ENCODE measurements at places on chromosomes 12 and 14.

- peak; percentile 72 for DNase-seq
These were observed 790 bp downstream of the DYNC1H1 start for GRCh38 chr14:101965181-101965544.

GRCh38 chr14:94011795-94012194, 14.3 kb upstream of the OTUB2 start:
- DNase-seq, result no peak

DNA sequence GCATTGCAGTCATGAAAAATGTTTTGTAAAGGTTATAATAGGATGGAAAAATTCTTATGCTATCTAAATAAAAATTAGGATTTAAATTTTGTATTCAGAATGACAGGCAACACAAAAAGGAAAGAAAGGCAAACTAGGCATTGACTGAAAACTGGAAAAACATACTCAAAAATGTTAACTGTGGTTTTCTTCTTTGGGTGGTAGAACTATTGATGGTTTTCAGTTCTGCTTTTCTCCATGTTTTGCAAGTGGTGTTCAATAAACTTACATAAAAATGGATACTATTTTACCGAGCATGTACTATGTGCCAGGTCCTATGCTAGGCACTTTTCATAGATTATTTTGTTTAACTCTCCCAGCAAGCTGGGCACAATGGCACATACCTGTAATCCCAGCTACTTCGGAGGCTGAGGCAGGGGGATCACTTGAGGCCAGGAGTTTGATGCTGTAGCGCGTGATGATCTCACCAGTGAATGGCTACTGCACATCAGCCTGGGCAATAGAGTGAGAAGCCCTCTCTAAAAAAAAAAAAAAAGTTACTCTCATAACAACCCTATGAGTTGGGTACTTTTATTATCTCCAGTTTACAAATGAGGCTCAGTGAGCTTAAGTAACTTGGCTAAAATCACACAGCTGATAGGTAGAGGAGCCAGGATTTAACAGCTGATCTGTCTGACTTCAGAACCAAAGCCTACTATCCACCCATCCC, 26.3 kb upstream of the TCP11L2 start:
- no peak for DNase-seq

DNA sequence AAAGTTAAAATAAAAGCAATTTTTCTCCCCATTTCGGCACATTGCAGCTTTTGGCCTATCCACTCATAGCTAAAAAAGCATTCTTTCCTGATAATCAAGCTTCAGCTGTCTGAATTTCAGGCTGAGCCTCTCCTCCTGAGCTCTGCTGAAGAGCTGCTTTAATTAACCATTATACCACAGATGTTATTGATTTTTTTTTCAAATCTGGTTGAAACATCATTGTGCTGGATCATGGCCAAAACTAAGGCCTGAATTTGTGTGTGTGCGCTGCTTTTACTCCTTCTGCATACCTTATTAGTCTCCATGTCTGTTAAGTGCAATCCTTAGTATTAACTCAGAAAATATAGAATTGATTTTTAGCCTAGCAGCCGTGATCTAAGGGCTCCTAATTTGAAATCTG, 52.3 kb downstream of the MBIP start:
- no peak for DNase-seq

- DNase-seq, result peak; percentile 48
These were observed 47.2 kb downstream of the PTPRB start for GRCh38 chr12:70590051-70590450.

GRCh38 chr12:113471619-113472171, at the start of gene LHX5:
TSS of gene LHX5 (minus strand) at chr12:113471871. CDS start at chr12:113471498, 373 bp downstream.
- DNase-seq, result no peak

DNA sequence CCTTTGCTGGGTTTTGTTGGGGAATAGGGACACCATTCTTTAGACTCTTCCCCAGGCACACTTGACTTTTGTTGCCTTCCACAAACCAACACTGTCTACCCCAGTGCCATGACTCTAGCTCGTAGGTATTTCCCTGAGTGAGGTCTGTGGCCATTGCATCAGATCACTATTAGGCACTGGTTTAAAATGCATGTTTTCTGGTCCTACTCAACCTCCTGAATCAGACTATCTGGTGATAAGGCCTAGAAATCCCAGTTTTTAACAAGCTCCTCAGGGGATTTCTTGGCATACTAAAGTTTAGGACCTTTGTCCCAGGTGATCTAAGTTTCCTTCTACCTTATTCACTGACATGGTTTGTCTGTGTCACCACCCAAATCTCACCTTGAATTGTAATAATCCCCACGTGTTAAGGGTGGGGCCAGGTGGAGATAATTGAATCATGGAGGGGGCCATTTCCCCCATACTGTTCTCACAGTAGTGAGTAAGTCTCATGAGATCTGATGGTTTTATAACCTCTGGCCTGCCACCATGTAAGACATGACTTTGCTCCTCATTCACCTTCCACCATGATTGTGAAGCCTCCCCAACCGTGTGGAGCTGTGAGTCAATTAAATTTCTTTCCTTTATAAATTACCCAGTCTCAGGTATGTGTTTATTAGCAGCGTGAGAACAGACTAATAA, 87.8 kb upstream of the PSMC1 start:
- no peak for DNase-seq

DNA sequence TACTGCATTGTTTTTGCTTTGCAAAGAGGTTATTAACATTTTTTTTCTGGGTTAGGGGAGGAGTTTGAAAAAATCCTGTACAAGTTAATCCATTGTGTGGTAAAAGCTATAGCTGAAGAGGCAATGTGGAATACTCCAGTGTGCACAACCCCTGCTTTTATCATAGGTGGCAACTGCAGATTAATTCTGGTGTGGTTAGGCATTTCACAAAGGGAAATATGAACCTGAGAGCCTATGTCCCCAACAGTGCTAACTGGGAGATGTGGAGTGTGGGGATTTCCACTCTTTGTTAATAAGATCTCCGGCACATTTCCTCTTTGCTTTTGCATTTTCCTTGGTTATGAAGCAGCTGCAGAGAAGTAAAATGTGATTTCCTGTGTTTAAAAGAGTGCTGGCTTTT, 33.6 kb downstream of the PRORP start:
- no peak for DNase-seq

- DNase-seq, result no peak
These were observed 1.4 kb downstream of the SNRPF start for GRCh38 chr12:95859947-95860850.

GRCh38 chr12:76275511-76276093, 72.6 kb downstream of the BBS10 start:
- DNase-seq, result no peak

GRCh38 chr12:76084863-76085519, 506 bp upstream of the NAP1L1 start:
- DNase-seq, result peak; percentile 75

DNA sequence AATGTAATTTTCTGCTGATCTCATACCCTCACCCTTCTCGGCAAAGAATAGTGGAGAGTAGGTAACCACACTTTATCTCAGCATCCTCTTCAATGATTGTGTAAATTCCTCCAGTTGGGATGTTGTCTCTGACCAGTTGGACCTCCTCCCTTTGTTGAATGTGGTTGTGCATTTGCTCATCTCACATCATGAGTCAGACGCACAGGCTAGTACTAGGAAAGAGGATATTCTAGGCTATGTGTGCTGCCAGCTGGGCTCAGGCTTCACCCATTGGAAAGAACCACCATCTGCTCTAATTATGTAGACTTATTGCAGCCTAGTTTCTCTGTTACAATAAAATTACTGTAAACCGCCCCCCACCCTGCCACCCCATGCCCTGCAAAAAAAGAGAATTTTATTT, 90.3 kb downstream of the LMO3 start:
- DNase-seq, result no peak

GRCh38 chr14:20683125-20683890, 1.1 kb upstream of the RNASE4 start:
- peak; percentile 87 for DNase-seq

GRCh38 chr12:89051065-89051677, 301.1 kb downstream of the DUSP6 start:
- peak; percentile 58 for DNase-seq

DNA sequence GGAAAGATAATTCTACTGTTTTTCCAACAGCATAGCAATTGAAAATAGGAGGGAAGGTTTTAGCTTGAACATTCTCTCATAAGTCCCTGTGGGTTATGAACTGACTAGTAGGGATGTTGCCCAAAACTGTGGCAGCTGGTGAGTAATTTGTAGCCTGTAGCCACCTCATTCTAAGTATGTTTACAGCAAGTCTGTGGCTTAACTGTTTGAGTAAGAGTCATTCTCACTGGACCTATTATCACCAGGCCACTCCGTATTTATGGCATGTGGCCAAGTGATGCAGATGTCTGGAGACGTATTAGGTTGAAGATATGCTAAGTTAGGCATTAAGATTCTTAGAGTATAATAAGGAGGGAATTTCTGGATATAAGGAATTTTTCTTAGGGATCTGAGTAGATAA, 458.3 kb downstream of the ETNK1 start:
- no peak for DNase-seq

- DNase-seq, result no peak
These were observed 72.7 kb downstream of the MYRFL start for GRCh38 chr12:69897744-69898143.

GRCh38 chr12:81942594-81942993, 183.4 kb upstream of the PPFIA2 start:
- DNase-seq, result no peak

GRCh38 chr12:93808169-93808899, 131.2 kb downstream of the CRADD start:
- DNase-seq, result no peak

DNA sequence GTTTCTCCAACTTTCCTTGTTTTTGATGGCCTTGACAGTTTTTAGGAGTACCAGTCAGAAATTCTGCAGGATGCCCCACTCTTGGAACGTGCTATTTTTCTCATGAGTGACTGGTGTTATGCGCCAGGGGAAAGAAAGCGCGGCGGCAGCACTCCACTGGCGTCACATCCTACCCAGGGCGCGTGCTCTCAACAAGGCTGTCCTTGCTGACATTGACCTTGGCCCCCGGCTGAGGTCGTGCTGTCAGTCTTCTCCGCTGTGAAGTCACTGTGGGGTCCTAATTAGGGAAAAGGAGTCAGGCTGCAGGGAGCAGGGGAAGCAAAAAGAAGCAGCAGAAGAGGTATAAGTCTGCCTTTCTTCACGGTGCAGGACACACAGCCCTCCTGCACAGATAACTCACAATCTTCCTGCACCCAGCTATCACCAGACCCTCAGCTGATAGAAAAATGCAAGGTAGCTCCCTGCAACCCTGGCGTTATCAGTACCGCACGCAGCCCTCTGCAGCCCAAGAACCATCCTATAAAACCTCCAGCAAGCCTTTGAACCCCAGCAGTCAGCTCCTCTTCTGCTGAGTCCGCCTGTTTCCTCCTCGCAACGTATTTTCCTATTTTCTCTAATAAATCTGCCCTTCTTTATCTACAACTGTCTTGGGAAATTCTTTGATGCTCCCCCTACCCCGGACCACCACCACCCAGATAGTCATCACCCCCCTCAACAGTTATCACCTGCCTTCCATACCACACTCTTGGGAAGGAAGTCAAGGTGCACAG, 48.0 kb upstream of the C14orf180 start:
- DNase-seq, result no peak

- DNase-seq, result no peak
These were observed 46.2 kb downstream of the SLC38A1 start for GRCh38 chr12:46222636-46223035.

- no peak for DNase-seq
These were observed 39.9 kb downstream of the BCL11B start for GRCh38 chr14:99231850-99232713.

DNA sequence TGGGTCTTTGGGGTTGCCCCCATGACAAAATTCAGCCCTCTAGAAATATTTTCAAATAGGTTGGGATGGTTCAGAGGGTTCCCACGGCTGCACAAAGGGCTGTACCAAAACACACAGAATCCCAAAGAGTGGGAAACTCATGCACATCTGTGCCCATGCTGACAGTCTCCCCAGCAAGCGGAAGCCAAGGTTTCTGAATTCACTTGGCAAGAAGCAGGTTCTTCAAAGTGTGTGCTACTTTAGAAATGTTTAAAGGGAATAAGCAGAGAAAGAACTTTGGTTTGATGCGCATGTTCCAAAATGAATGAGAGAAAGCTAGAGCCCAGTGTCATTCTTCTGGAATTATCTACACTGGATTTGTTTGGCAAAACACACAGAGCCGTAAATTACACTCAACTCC, 46.7 kb downstream of the FOXN3 start:
- DNase-seq, result no peak

- DNase-seq, result no peak
These were observed 39.6 kb downstream of the CACNA1C start for GRCh38 chr12:2092354-2092753.

DNA sequence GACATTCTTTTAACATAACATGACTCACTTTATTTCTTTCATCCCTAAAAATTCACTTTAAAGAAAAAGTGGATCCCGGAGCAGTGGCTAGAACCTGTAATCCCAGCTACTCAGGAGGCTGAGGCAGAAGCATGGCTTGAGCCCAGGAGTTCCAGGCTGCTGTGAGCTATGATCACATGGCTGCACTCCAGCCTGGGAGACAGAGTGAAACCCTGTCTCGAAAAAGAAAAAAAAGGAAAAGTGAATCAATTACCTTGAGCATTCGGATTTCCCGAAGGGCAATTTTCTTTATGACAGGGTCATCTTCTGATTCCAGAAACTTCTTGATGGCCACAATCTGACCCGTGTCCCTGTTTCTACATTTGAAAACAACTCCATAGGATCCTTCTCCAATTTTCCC, 1.2 kb downstream of the CDKL1 start:
- DNase-seq, result no peak

GRCh38 chr12:82705774-82706173, 19.1 kb downstream of the TMTC2 start:
- DNase-seq, result no peak

DNA sequence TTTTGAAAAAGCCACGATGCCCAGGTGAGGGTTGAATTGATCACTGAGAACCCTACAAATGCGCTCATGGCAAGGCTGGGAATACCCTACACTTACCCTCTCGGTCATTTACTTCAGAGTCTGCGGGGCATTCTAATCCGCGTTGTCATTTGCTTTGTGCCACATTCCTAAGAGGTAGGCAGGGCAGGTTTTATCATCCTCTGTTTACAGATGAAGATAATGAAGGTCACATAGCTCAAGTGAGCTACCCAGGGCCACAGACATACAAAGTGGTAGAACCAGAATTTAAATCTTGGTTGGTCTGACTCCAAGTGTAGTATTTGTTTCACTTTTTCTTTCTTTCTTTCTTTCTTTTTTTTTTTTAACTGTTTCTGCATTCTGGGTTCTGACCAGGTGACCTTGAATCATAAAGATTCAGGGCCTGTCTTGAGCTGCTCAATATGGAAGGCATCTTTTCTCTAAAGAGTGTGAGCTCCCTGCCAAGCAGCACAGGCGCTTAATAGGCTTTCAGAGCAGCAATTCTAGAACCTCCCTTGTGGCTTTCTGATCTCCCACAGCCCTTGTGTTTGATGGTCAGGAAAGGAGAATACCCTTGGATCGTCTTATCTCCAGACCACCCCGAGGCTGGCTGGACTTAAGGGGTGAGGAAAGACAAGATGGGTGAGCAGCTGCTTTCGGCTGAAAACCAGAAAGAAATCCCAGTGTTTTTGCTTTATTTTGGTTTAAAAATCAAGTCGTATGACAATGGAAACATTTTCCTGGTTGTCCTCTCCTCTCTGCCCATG, 662 bp upstream of the BATF start:
- DNase-seq, result peak; percentile 15

GRCh38 chr14:94127330-94127729, 2.1 kb downstream of the IFI27L2 start:
- no peak for DNase-seq

GRCh38 chr14:34173916-34174315, 223.0 kb upstream of the EGLN3 start:
- DNase-seq, result no peak
